ENCODE measurements at places on chromosomes 5 and 9.

- no peak for DNase-seq
Observed at GRCh38 chr9:109726119-109726518, 53.9 kb upstream of the PALM2AKAP2 start.

DNA sequence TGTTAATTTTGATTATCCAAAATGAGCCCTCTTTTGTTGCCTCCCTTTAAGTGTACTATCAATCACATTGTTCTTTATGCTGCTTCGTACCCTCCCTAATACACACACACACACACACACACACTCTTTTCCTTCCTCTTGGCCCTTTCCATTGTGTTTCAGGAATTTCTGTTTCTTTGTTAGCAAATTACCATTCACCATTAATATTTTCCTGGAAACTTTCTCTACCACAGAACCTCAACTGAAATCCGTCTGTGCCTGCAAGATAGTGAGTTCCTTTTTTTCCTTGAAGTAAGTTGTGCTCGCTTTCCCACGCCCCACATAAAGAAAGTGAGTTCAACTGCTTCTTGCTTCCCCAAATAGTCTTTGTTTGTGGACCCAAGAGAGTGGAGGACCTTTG is 61.8 kb downstream of the SMIM15 start:
- no peak for DNase-seq

- no peak for DNase-seq
Observed at GRCh38 chr9:100084734-100085133, 14.1 kb downstream of the ERP44 start.

GRCh38 chr5:9529041-9529480 is 16.8 kb downstream of the SEMA5A start:
- DNase-seq, result no peak

DNA sequence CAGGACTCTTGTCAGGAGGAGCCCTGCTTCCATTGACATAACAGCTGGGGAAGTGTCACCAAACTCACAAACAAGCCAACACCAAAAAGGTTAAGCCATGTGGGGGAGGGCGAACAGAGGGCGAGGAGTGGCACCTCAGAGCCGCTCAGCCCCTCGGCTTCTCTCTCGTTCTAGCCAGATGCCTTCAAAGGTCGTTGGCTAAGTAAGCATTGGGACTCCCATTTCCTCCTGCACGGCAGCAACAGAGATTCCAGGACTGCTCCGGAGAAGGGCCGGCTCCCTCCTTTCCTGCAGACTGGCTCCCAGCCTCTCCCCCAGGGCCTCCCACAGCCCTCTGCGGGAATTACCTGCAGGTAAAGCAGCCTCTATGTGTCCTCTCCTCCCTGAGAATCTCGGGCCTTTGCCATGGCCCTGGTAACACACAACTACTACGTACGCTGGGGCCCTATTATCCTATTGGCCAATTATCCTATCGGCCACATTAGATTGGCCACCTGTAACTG is 52.1 kb upstream of the RNU6ATAC start:
- no peak for DNase-seq

DNA sequence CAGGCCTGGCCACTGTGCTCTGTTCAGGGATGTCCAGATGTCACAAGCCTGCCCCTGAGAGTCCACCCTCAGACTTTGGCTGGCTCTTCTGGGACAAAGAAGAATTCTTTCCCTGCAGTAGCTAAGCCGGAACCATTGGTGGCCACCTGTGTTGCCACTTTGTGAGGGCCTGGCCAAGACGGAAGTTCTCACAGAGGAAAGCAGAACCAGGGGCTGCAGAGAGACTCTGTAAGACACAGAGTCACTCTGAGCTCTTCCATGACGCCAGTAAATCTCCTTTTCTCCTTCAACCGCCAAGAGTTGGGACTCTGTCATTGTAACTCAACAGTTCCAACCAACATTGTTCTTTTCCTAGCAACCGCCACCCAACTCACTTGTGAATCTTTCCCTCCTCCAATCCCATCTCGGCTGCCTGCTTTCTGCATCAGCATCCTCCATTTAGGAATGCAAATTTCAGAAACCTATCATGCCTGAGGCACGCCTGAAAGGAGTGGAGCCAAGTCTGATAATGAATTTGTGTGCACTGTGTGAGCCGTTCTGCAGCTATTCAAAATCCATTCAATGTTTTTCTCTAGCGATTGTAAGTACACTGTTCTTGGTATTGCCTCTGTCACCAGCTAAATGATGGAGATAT is 37.8 kb upstream of the ATP6V1G1 start:
- DNase-seq, result peak; percentile 59

GRCh38 chr5:17340819-17341218 is 123.4 kb downstream of the BASP1 start:
- no peak for DNase-seq

GRCh38 chr9:113042884-113043657 is 13.5 kb downstream of the ZFP37 start:
- DNase-seq, result no peak

Measured in AG08395 (cell line).